ENCODE measurements at places on chromosomes 5 and 9. TPM values are rescaled to one million over a fixed set of nuclear protein-coding genes. Genes with fewer than 3 reads are reported as not detected.

DNA sequence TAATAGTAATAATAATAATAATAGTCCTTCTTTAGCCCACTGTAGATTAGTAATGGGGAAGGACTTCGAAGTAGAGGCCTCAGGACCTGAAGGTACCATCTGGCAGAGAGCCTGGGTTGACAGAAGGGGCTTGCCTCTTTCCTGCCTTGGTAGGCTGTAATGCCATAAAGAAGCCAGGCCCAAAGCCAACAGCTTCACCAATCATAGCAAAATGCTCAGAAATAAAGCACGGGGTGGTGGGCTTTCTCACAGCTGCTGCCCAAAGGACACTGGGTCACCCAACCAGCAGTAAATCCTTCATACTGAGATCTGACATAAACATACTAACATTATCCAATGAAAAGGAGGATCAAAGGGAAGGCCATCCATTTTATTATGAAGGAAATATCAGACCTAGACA is 70.7 kb downstream of the SUSD1 start:
- no peaks in the 10 kb centered on the region for H3K36me3 ChIP-seq
- H3K4me3 ChIP-seq, result no peak overlapping the region
- no peaks in the 10 kb centered on the region for H3K27me3 ChIP-seq
- H3K4me1 ChIP-seq, result no peaks in the 10 kb centered on the region

DMRT3 gene
- total RNA-seq, result not detected

DNA sequence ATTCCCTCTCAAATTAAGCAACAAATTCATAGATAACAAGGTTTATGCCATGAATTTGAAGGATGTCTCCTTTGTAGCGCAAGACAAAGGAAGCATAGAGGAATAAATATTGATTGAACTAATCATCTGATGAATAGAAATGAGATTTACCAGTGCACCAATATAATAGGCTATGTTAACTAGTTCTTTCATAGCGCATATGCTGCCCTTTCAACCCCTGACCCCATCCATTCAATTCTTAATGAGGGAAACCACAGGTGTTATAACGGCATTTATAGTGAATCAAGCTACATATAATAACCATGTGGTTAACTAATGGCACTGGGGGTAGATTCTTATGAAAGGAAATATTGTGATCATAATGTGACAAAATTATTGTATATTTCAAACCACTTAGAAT is 6.5 kb downstream of the RORB start:
- DNase-seq, result no peak
- no peaks in the 10 kb centered on the region for H3K36me3 ChIP-seq
- no peak overlapping the region for H3K4me3 ChIP-seq
- H3K4me1 ChIP-seq, result no peaks in the 10 kb centered on the region
- peaks cover 29% of the 10 kb centered on the region for H3K27me3 ChIP-seq

PTBP3 gene
- 62.6 TPM for total RNA-seq

DNA sequence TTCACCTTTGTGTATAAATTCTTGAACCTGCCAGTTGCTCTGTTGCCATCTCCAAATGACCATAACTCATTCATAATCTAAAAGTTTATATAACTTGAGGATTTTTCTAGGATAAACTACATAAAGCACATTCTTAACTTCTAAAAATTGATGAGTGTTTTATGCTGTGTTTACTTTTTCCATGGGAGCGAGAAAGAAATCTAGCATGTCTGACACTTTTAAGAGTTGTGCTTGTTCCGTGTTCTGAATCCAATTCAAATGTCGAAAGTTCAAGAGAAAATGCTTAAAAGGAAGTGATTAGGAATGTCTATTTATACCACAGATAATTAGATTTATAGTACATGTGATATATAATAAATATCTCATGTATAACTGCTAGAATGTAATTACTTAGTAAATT is 154.4 kb downstream of the DEPDC1B start:
- H3K36me3 ChIP-seq, result no peaks in the 10 kb centered on the region
- H3K4me1 ChIP-seq, result no peaks in the 10 kb centered on the region
- H3K27ac ChIP-seq, result no peak overlapping the region

CDH9 gene
- total RNA-seq, result not detected

CD74 gene
- total RNA-seq, result not detected

SLC2A8 gene
- total RNA-seq, result 9.9 TPM

WHRN gene
- total RNA-seq, result 0.76 TPM

- no peaks in the 10 kb centered on the region for H3K36me3 ChIP-seq
- no peak for DNase-seq
- H3K4me1 ChIP-seq, result no peaks in the 10 kb centered on the region
- no peaks in the 10 kb centered on the region for H3K27me3 ChIP-seq
- H3K4me3 ChIP-seq, result no peak overlapping the region
Observed at GRCh38 chr9:73423891-73424290, 272.2 kb downstream of the ANXA1 start.

DNA sequence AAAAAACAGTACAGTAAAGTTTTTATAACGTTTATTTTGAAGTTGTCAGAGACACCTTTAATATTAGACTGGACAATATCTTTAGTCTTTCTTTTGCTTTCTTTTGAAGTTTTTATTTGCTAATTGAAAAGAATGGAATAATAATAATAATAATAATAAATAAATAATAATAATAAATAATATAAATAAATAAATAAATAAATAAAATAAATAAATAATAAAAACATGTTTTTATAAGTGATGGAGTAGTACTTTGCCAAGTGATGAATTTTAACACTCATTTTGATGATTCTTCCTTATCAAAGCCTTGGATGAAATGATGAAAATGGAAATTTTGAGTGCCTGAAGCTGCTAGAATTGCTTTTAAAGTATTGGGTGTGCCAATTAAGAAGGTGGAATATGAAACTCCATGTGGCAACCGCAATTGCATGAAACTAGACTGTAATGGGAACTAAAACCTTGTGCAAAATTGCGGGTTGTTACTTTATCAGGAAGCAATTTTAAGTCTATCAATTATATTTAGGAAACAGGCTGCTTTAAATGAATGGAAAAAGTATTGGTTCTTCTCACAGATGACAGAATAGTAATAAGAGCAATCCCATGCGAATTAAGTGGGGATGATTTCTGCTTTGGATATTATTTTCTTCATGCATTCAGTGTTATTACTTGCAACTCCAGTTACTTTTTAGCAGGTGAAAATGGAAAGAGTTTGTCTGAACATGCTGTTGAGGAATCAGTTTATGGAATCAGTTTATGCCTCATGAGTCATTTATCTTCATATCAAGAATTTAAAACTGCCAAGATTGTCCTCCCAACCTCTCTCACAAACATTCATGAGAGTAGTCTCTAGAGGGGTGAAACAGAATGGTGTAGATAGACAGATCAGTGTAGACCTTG is 4.6 kb downstream of the ANXA1 start:
- no peak for DNase-seq
- peak overlapping the region; percentile 100 for H3K4me3 ChIP-seq
- H3K27ac ChIP-seq, result peak overlapping the region; percentile 99
- H3K27me3 ChIP-seq, result no peaks in the 10 kb centered on the region
- peaks cover 57% of the 10 kb centered on the region for H3K36me3 ChIP-seq
- peaks cover 46% of the 10 kb centered on the region for H3K4me1 ChIP-seq

DNA sequence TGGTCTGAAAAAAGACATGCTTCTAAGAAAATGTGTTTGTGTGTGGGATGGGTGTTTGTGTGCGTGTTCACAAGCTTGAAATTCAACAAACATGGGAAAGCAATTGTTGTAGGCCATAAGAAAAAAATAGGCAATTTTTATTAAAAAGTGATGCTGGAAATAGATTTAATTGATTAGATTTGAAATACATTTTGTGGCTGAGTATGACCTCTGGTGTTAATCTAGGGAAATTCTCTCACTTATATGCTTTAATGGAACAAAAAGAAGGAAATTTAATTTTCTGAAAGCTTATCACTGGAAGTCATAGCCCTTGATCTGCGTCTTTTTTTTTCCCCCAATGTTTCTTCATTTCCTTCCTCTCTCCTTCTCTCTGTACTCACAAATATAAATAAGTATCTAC is 3.5 kb upstream of the KCNN2 start:
- DNase-seq, result no peak
- no peaks in the 10 kb centered on the region for H3K4me1 ChIP-seq
- H3K27ac ChIP-seq, result no peak overlapping the region
- H3K36me3 ChIP-seq, result no peaks in the 10 kb centered on the region
- H3K27me3 ChIP-seq, result peaks cover 33% of the 10 kb centered on the region

- H3K27ac ChIP-seq, result no peak overlapping the region
- DNase-seq, result no peak
- no peaks in the 10 kb centered on the region for H3K27me3 ChIP-seq
- no peaks in the 10 kb centered on the region for H3K36me3 ChIP-seq
- H3K4me3 ChIP-seq, result no peak overlapping the region
Observed at GRCh38 chr5:53825926-53826325, 265.5 kb downstream of the NDUFS4 start.

DNA sequence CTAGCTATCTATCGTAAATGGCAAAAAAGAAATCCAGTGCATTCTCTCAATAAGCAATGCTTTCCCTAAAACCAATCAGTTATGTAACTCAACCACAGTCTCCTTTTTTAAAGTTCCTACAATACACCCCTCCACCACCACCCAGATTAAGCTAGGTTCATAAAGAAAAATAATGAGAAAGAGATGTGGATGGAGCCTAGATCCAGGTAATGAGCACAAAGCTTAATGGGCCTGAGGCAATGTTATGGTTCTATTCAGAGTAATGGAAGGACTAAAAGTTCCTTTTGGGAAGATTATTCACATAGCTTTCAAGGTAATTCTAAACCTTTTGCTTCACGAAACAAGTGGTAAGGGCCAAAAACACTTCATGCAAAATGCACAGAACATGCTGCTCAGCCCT is 113.5 kb downstream of the MPDZ start:
- no peaks in the 10 kb centered on the region for H3K27me3 ChIP-seq
- no peak overlapping the region for H3K27ac ChIP-seq
- H3K4me1 ChIP-seq, result no peaks in the 10 kb centered on the region

GRCh38 chr9:114363424-114363823 is 24.4 kb downstream of the AKNA start:
- peaks cover 11% of the 10 kb centered on the region for H3K36me3 ChIP-seq
- H3K4me1 ChIP-seq, result peaks cover 38% of the 10 kb centered on the region
- H3K27me3 ChIP-seq, result no peaks in the 10 kb centered on the region

DNA sequence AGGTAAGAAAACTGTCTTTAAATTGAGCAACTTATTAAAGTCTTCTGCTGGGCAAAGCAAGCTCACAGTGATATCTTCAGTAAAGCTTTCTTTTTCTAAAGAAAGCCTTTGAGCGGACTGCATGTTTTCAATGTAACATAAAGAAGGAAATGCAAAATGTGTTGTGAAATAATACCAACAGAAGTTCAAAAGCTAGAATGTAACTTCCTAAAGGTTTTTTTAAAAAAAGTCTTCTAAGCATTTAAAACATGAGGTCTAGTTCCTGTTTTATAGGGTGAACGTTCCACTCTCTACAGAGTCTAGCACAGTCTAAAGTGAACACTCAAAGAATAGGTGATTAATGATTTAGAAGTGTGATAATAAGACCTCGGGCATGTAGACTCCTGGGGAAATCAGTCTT is 62.9 kb downstream of the DENND1A start:
- H3K27ac ChIP-seq, result no peak overlapping the region
- H3K4me3 ChIP-seq, result no peak overlapping the region
- no peaks in the 10 kb centered on the region for H3K36me3 ChIP-seq
- no peaks in the 10 kb centered on the region for H3K4me1 ChIP-seq

GRCh38 chr9:77753180-77753579 is 105.1 kb upstream of the GNA14 start:
- H3K36me3 ChIP-seq, result no peaks in the 10 kb centered on the region
- H3K4me1 ChIP-seq, result peaks cover 36% of the 10 kb centered on the region
- H3K27ac ChIP-seq, result peak overlapping the region; percentile 50
- no peak for DNase-seq

GRCh38 chr9:4686112-4686511 is 6.7 kb downstream of the CDC37L1 start:
- H3K27ac ChIP-seq, result no peak overlapping the region
- H3K4me3 ChIP-seq, result no peak overlapping the region
- H3K27me3 ChIP-seq, result no peaks in the 10 kb centered on the region
- H3K36me3 ChIP-seq, result peaks cover 34% of the 10 kb centered on the region

DNA sequence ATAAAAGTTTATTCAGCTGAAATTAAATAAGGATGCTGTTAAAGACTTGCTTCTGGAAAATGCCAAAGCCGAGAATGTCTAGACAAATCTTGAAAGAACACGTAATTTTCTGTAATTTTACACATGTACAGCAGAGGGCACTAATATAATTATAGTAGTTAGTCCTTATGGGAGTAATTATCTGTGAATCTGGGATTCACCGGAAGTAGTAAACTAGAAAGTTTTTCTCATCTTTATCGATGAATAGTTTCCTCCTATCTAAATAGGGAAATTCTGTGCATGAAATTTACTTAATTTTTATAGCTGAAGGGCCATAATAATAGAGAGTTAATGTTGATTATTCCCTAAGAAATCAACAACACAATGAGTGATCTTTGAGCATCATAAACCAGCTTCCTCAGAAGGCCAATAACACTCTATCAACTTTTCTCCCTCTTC is 18.4 kb upstream of the CNTLN start:
- peak overlapping the region; percentile 22 for H3K4me3 ChIP-seq
- peaks cover 4% of the 10 kb centered on the region for H3K4me1 ChIP-seq
- peak; percentile 72 for DNase-seq
- H3K27ac ChIP-seq, result no peak overlapping the region

DNA sequence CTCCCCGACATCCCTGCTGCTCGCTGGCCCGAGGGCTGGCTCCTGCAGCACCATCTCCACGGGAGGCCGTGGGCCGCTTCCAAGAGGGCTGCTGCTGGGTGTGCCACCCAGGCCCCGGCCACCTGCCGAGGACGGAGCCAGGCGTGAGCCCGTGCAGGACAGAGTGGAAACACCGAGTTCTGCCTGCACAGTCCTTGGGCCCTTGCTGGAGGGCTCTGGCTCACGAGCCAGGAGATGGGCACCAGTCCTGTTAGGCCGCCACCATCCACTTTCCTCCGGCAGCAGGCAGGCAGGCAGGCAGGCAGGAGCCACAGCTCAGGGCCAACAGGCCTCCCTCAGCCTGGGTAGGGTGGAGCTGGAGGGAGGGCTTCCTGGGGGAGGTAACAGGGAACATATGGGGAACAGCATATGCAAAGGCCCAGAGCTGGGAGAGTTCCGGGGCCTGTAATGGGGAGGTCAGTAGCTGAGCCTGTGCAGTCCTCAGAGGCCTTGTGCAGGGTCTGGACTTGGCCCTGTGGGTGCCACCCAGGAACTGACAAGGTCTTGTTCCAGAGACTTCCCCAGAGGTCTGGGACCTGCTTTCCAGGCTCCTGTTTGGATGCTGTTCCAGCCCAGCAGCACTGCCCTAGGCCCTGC is 31.9 kb downstream of the RXRA start:
- no peaks in the 10 kb centered on the region for H3K27me3 ChIP-seq
- no peak for DNase-seq
- no peaks in the 10 kb centered on the region for H3K36me3 ChIP-seq
- H3K27ac ChIP-seq, result no peak overlapping the region

DNA sequence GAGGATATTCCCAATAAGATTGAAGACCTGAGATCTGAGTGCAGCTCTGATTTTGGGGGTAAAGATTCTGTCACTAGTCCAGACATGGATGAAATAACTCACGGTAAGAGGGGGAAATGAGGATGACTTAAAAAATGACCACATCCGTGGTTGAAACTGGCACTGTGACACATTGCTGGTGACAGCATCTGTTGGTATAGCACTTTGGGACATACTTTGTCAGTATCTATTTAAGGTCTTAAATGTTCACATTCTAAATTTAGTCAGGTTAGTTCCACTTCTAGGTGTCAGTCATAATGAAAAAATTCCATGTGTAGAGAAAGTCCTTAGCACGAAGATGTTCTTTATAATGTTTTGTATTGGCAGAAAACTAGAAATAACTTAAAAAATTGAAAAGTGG is 70.9 kb downstream of the GAPVD1 start:
- H3K27me3 ChIP-seq, result no peaks in the 10 kb centered on the region
- DNase-seq, result no peak
- H3K4me3 ChIP-seq, result no peak overlapping the region
